NCI-H187 treated with DMSO at 0.1 percent for 48 hours (cell line): ENCODE measurements at places on chromosomes 2 and 18.

GRCh38 chr18:32612651-32613050 lies 142.0 kb upstream of the GAREM1 start:
- DNase-seq = no peak

- no peak for DNase-seq
These were observed 90.2 kb downstream of the EHD3 start for GRCh38 chr2:31324016-31324633.

DNA sequence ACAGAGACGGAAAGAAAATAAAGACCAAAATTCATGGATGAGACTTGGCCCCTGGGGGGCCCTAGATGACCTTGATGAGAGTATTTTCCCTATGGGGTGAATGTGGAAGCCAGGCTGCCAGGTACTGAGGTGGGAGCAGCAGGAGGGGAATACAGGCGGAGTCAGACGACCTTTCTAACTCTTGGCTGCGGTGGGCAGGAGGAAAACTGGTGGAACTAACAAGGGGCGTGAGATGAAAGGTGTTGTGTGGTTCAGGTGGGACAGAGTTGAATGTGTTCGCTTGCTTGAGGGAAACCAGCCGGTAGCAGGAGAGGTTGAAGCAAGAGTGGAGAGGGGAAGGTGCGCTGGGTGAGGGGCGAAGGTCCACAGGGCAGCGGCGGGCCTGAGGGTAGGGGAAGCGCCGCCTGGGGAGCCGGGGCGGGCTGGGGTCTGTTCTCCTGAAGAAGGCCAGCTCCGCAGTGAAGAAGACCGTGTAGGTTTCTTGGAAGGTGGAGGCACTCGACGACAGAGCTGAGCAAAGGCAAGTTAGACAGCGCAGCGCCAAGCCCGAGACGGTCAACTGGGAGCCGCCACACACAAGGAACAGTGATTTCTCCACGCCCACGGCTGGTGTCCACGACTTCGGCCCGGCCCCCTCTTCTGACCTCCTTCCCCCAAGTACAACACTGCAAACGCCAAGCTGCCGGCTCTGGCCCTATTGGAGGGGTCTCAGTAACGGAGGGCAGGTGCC lies 61.7 kb downstream of the GNAL start:
- no peak for DNase-seq

- no peak for DNase-seq
These were observed 98.6 kb downstream of the BCL2L11 start for GRCh38 chr2:111219285-111219684.

DNA sequence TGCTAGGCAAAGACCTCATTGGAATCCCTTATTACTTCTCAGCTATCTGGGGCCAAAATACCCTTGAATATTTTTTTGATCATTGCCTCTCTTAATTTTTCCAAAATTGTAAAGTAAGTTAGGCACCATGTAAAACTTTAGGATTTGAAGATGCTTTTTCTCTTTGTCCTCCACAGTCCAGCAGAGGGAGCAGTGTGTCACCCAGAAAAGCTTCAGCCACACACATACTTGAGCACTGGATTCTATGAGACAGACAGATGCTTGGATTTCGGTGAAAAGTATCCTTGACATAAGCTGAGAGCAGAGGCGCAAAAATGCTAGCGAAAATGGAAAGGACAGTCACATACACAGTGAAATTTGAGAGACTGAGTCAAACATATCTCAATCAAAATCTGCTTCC lies 74.7 kb upstream of the KCNJ3 start:
- no peak for DNase-seq

DNA sequence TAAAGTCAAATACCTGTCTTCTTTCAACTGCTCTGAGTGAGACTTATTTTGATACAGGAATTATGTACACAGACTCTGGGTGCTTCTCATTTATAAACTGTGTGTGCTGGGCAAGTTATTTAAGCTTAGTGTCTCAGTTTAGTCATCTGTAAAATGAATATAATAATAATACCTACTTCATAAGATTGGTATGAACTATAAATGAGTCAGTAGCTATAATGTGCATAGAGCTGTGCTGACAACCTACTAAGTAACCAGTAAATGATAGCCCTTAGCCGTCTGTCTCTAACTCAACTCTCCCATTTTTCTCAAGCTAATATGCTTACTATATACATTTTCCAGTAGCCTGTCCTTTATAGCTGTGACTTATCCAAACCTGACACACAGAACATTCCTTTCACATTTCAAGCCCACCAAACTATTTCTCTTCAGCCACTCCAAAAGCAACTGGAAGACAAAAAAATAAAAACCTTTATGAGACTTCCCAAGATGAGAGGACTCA lies 319.8 kb downstream of the ETAA1 start:
- no peak for DNase-seq

GRCh38 chr18:26479681-26480079 lies 68.7 kb downstream of the KCTD1 start:
- no peak for DNase-seq

GRCh38 chr18:25896178-25896780 lies 194.1 kb downstream of the SS18 start:
- DNase-seq = no peak

GRCh38 chr2:36733215-36733614 lies 36.7 kb downstream of the VIT start:
- DNase-seq = no peak

DNA sequence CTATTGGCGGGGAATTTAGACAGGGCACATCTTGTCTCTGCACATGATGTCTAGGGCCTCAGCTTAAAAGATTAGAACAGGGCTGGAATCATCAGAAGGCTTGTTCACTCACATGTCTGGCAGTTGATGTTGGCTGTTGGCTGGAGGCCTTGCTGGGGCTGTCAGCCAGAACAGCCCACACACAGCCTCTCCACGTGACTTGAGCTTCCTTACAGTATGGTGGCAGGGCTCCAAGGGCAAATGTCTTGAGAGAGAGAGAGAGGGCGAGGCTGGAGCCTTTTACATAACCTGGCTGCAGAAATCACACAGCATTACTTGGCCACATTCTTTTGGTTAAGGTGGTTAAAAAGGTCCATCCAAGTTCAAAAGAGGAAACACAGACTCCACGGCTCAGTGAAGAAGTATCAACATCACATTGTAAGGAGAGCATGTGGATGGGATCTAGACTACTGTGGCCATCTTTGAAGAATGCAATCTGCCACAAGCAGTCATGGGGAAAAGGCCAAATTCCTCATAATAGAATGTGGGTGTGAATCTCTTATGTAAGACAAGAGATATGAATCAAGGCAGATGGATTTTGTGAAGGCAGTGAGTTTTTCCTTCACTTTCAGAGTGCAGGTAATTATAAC lies 30.4 kb downstream of the SRSF7 start:
- no peak for DNase-seq

DNA sequence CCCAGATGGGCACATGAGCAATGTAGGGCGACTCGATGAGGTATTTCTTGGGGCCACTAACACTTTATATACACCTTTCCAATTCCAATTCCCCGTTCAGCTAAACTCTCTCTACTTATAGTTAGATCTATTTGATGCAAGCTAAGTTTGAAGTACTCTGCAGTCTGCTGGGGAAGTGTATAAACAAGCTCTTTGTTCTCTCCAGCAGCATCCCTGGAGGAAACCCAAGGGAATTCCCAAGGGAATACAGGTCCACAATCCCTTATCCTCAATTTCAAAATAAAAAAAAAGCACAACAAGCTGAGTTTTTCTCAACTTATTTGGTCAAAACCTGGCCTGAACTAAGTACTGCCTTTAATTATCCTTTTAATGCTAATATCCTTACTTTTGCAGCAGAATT lies 433.3 kb downstream of the NBAS start:
- no peak for DNase-seq

DNA sequence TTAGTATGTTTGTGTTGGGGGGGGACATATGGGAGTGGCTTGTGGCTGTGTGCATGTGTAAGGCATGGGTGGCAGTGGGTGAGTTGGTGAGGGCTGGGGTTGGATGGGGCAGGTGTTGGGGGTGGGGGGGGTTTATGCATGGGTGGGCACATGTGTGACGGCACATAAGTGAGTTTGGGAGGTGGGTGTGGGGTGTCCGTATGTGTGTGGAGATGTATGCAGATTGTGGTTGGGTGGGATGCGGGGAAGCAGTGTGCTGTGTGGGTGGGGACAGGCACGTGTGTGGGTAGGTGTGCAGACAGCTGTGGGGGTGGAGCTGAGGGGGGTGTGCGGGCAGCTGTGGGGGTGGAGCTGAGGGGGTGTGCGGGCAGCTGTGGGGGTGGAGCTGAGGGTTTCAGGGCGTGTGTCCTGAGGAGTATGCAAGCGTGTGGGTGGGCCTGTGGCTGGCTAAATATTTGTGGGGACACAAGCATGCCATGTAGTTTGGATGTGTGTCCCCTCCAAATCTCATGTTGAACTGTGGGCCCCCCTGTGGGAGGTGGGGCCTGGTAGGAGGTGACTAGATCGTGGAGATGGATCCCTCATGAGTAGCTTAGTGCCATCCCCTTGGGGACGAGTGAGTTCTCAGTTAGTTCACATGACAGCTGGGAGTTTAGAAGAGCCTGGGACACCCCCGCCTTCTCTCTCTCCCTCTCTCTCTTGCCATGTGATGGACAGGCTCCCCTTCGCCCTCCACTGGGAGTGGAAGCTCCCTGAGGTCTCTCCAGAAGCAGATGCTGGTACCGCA lies 59.4 kb downstream of the ANKMY1 start:
- no peak for DNase-seq

DNA sequence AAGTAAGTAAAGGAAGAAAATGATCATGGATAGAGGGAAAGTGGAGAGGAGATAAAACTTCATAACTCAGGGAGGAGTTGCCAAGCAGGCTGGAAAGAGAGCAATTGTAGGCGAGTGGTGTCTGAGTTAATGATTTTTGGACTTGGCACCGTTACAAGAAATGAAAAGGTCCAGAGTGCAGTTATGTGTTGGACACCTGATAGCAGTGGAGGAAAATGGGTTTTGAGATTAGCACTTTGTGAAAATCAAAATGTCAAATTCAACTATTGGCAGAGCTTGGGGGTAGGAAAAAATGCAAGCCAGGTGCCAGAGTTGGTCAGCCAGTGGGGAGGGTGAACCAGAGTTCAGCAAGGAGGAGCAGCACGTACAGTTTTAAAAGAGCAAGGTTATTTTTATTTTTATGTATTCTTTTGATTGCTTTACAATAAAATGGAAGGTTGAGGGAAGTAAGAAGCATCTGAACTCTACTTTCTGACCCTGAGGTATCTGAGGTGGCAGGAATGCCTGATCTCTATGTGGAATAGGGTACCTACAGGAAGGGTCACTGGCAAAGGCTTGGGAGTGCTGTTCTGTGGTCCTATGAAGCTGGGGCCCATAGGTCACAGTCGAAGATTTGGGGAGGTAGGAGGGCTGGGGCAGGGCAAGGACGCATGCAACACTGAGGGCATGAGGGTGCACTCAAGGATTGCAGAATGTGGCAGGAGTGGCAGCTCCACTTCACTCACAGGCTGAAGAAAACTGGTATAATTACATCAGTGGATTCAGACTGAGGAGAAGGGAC lies 127.5 kb downstream of the CD8B2 start:
- DNase-seq = no peak

DNA sequence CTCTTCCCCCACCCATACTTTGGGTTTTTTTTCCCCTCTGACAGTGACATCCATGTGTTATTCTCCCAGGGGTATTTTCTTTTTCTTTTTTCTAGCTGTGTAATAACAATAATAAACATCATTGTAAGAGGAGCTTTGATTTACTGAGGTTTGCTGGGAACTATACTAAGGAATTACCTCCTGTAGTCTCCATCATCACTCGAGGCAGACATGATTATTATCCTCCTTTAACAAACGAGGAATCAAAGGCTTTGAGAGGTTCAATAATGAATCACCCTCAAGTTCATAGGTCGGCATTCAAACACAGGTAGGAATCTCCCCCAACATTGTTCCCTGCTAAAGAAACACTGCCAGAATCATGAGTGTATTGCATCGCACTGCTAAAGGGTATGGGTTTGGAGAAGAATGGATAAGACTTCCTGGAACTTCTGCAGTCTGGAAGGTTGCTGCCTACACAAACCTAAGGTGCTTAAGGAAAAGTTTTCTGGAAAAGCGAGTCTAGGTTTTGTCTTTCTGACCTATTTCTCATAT lies 260.2 kb upstream of the SESTD1 start:
- no peak for DNase-seq

DNA sequence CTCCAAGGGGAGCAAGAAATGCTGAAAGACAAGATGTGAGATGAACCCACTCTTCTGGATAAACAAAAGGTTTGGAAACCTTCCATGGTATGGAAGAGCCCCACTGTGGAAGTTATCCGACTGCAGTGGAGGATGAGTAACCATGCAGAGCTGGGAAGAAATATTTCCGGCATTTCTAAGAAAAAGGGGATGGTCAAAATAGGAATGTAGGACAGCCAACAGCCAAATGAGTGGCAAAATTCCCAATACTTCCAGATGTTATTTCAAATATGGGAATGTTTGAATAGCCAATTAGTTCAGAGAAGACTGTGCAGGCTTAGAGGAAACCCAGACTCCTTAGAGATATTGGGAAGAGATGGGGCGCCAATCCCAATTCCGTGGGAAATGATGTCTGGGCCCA lies 246.8 kb downstream of the RAD51AP2 start:
- no peak for DNase-seq

- DNase-seq = no peak
These were observed 660.4 kb upstream of the SALL3 start for GRCh38 chr18:78319264-78319663.

DNA sequence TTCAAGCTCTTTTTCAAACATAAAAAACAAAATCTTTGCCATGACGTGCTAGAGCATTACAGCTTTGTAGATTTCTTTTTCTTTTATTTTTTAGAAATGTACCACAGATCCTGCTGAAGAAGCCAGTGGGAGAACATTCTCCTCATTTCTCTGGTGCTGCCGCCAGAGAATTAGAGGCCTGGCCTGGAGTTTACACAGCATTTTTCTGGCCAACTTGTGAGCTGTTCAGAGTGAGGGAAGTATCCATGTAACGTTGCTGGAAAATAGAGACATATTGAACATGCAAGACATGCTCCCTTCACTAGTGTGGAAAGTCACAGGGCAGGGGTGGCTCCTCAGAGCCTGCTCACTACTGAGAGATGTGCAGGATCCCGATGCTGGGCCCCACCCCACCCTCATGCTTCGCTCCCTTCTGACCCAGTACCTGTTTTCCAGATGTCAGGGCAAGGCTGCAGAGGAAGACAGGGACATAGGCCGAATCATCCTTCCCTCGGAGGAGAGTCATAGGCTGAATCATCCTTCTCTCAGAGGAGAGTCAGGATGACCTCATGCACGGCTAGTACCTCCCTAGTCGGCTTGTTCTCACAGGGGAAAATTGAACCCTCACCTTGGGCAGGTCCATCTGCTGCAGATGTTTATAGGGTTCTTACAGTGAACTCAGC lies 298.5 kb downstream of the INSIG2 start:
- DNase-seq = no peak

DNA sequence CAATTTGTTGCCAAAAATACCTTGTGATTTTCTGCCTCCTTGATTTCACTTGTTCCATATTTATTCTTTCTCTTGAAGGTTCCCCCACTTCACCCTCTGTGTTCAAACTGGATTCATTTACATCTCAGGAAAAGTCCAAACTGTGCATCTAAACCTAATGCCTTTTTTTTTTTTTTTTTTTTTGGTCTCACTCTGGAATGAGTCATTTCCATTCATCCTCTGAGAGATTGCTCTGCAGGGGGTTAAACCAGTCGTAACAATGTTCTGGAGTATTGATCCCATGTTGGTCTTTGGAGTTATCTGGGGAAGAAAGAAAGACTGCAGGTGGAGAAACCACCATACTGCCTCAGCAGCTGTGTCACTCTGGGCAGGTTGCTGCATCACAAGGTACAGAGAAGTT lies 119.7 kb downstream of the TACR1 start:
- no peak for DNase-seq
